ENCODE measurements at places on chromosomes 2 and 18. TPM values are rescaled to one million over a fixed set of nuclear protein-coding genes. Genes with fewer than 3 reads are reported as not detected.

Gene IL18RAP
- total RNA-seq = not detected

Gene COLEC12
- total RNA-seq = 0.12 TPM

Gene IGFBP5
- total RNA-seq = 69.8 TPM

GRCh38 chr2:222255090-222255489 is 43.7 kb downstream of the PAX3 start:
- H3K4me3 ChIP-seq = no peak overlapping the region
- H3K27me3 ChIP-seq = peaks cover 1% of the 10 kb centered on the region
- H3K36me3 ChIP-seq = peaks cover 5% of the 10 kb centered on the region
- no peak for DNase-seq
- H3K27ac ChIP-seq = no peak overlapping the region

DNA sequence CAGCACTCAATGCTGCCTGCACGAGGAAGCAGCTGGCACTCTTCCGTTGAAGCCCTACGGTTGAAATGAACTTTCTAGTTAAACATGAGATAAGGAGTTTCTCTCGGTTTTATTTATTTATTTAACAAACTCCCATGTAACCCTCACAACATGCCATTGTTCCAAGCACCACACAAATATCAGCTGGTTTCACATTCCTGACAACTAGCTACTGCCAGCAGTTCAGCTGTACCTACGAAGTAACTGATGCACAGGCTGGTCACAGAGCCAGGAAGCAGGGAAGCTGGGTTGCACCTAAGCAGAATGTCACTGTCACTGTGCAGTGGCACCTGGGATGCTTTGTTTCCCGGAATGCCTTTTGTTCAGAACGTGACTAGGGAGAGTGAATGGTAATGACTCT is 18.1 kb downstream of the TIMM21 start:
- H3K27me3 ChIP-seq = peaks cover 23% of the 10 kb centered on the region
- H3K36me3 ChIP-seq = no peaks in the 10 kb centered on the region
- no peak for DNase-seq
- H3K4me3 ChIP-seq = no peak overlapping the region
- no peaks in the 10 kb centered on the region for H3K4me1 ChIP-seq

Gene FSIP2
- not detected for total RNA-seq

- no peaks in the 10 kb centered on the region for H3K36me3 ChIP-seq
- H3K4me1 ChIP-seq = peaks cover 55% of the 10 kb centered on the region
- DNase-seq = peak; percentile 87
- H3K4me3 ChIP-seq = peak overlapping the region; percentile 82
- peak overlapping the region; percentile 95 for H3K27ac ChIP-seq
Measured at GRCh38 chr18:59885579-59886163, 14.1 kb upstream of the PMAIP1 start.

GRCh38 chr18:45137087-45137419 is 456.4 kb downstream of the SETBP1 start:
- H3K4me3 ChIP-seq = no peak overlapping the region
- DNase-seq = no peak
- no peaks in the 10 kb centered on the region for H3K36me3 ChIP-seq
- H3K27me3 ChIP-seq = peaks cover 9% of the 10 kb centered on the region
- H3K4me1 ChIP-seq = no peaks in the 10 kb centered on the region

DNA sequence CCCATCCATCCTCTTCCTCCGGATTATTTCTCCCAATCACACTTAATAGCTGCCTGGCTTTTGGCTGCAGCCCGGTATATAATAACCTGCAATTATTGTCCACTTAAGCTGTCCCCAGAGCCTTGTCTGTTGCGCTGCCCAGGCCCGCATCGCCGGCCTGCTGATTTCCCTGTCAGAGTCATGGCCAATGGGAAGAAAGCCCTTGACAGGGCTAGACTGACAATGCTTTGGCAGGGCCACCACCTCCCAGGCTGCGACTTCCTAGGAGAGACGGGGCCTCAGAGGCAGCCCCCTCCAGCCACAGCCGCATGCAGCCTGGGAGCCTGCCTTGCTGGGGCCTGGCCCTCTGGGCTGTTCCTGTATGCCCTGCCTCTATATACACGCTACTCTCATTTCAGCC is 10.0 kb upstream of the CELF4 start:
- H3K4me3 ChIP-seq = no peak overlapping the region
- H3K36me3 ChIP-seq = no peaks in the 10 kb centered on the region
- no peaks in the 10 kb centered on the region for H3K4me1 ChIP-seq
- DNase-seq = no peak

DNA sequence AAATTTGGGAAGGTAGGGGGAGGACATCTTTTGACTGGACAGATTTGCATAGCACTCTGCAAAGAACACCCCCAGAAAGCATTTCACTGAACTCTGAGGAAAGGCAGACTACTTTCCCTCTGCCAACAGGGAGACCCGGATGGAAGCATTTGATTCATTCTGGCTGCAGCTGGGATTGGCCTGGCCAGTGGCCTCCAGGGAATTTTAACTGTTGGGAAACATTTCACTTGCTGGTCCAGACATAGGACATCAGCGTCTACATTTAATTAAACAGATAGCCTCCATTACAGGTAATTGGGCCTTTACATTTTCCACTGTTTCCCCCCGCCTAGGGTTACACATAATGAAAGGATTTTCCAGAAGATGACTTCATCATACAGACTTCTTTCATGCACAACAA is 92.8 kb downstream of the MARCHF4 start:
- H3K4me1 ChIP-seq = peaks cover 68% of the 10 kb centered on the region
- peaks cover 48% of the 10 kb centered on the region for H3K36me3 ChIP-seq
- no peak overlapping the region for H3K4me3 ChIP-seq
- H3K27ac ChIP-seq = peak overlapping the region; percentile 60
- DNase-seq = no peak

Gene ANKAR
- total RNA-seq = 1.8 TPM

- peaks cover 50% of the 10 kb centered on the region for H3K4me1 ChIP-seq
- 0 out of 2 replicates have a peak overlapping the region, but pooled peaks have one; percentile 24 for H3K27ac ChIP-seq
- no peaks in the 10 kb centered on the region for H3K27me3 ChIP-seq
Measured at GRCh38 chr2:96143848-96144480, 1.3 kb downstream of the DUSP2 start.

- H3K27ac ChIP-seq = no peak overlapping the region
- H3K27me3 ChIP-seq = no peaks in the 10 kb centered on the region
- H3K36me3 ChIP-seq = peaks cover 11% of the 10 kb centered on the region
- H3K4me1 ChIP-seq = no peaks in the 10 kb centered on the region
- H3K4me3 ChIP-seq = no peak overlapping the region
Measured at GRCh38 chr2:174563530-174564282, 33.9 kb downstream of the WIPF1 start.

DNA sequence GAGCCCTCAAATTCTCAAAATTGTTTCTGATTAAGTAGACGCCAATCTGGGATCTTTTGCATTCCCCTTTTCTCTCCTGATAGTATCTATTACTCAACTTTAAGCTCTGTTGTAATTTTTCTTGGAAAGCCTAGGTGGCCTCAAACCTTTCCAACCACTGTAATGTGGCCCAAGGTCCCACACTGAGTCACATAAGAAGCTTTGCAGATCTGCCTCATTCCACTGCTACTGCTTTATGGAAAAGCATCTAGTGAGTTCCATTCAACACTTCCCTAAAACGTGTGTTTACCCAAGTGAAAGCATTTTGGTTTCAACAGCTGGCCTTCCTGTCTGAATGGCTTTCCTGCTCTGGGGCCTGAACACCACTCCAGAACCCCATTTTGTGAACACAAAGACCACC is 493.6 kb upstream of the SPHKAP start:
- peaks cover 22% of the 10 kb centered on the region for H3K4me1 ChIP-seq
- H3K27me3 ChIP-seq = no peaks in the 10 kb centered on the region
- no peaks in the 10 kb centered on the region for H3K36me3 ChIP-seq
- no peak overlapping the region for H3K4me3 ChIP-seq
- peak; percentile 83 for DNase-seq

- H3K4me3 ChIP-seq = no peak within 1 kb of the TSS
- no peak within 1 kb of the TSS for H3K27ac ChIP-seq
- H3K4me1 ChIP-seq = no peaks in the 10 kb centered on the region
Measured at GRCh38 chr2:178807227-178808008, at the start of gene TTN. TTN (minus strand) TSS chr2:178807423; CDS start chr2:178804642, 2,781 bp downstream.

Gene LYPD6
- total RNA-seq = 23.5 TPM

DNA sequence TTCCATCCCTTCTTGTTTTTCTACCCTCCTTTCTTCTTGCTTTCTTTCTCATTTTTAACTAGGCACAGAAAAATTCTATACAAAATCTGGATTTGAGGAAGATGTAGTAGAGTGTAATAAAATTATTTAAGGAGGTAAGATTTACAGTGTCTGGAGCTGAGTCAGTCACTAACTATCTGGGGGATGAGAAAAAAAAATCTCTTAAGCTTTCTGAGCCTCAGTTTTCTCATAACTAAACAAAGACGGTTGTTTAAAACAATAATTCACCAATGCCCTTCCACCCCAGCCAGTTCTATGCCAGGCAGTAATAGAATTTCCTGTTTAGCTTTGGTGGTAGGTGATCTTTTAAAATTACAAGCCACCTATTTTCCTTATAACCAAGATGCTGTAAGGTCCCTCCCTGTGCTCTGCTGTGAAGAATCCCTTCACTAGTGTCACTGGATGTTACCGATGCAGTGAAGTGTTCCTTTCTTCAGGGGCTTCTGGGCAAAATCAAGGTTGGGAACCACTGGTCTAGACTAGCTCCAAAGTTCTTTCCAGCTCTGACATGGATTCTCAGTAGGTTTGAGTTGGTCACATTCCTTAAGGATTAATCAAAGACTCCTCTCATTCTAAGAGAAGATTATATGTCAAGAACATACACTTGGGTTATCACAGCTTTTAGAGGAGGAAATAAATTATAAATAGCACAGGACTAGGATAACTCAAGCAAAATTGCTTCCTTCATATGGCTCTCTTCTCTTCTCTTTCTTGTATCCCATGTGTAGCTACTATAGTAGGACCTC is 289.0 kb downstream of the CDH2 start:
- DNase-seq = peak; percentile 33
- no peaks in the 10 kb centered on the region for H3K27me3 ChIP-seq

Gene AGXT
- total RNA-seq = not detected

DNA sequence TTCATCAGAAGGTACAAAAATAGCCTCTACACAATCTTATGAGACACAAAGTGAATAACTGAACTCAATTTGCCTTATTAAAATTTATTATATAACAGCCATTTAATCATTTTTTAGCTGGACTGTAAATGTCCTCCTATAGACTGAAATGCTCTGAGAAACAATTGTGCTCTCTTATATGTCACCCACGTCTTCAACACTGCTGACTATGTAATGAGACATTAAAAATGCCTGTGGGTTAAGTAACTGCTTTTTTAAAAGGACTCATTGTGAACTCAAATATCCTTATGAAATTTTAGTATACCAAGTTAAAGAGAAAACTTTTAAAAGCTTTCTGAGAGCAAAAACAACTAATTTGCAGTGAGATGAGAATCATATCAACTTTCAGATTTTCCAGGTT is 10.4 kb upstream of the GALNT1 start:
- H3K27ac ChIP-seq = no peak overlapping the region
- H3K4me3 ChIP-seq = no peak overlapping the region
- no peaks in the 10 kb centered on the region for H3K36me3 ChIP-seq
- peaks cover 12% of the 10 kb centered on the region for H3K27me3 ChIP-seq
- no peak for DNase-seq

DNA sequence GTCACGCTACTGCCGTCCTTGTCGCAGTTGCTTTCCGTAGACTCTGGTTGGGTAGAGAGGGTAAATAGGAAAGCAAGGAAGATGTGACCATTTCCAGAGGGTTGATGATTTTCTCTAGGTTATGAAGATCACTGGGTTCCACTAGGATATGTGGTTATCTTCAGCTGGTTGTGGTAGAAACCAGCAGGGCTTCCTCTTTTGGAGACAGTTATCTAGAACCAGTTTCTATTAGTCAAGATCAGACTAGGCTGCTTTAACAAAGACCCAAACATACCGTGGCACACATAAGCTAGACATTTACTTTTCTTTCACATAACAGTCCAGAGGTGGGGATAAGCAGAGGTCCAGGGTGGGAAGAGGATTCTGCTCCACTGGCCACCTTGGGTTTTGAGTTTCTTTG is 59.6 kb downstream of the FASTKD2 start:
- H3K4me1 ChIP-seq = peaks cover 4% of the 10 kb centered on the region
- no peaks in the 10 kb centered on the region for H3K36me3 ChIP-seq
- no peak overlapping the region for H3K27ac ChIP-seq
- peaks cover 3% of the 10 kb centered on the region for H3K27me3 ChIP-seq
- DNase-seq = no peak
- H3K4me3 ChIP-seq = no peak overlapping the region

Gene CNDP1
- not detected for total RNA-seq

GRCh38 chr2:24411488-24412151 is 51.3 kb upstream of the ITSN2 start:
- no peak overlapping the region for H3K4me3 ChIP-seq
- no peaks in the 10 kb centered on the region for H3K36me3 ChIP-seq
- H3K4me1 ChIP-seq = no peaks in the 10 kb centered on the region
- no peak overlapping the region for H3K27ac ChIP-seq
- DNase-seq = no peak

- H3K4me3 ChIP-seq = no peak overlapping the region
- H3K27me3 ChIP-seq = peaks cover 29% of the 10 kb centered on the region
- peaks cover 12% of the 10 kb centered on the region for H3K36me3 ChIP-seq
- no peaks in the 10 kb centered on the region for H3K4me1 ChIP-seq
- H3K27ac ChIP-seq = no peak overlapping the region
Measured at GRCh38 chr2:12649602-12650400, 66.9 kb upstream of the TRIB2 start.

Gene CD226
- total RNA-seq = 0.48 TPM

Gene BOD1L2
- total RNA-seq = not detected

DNA sequence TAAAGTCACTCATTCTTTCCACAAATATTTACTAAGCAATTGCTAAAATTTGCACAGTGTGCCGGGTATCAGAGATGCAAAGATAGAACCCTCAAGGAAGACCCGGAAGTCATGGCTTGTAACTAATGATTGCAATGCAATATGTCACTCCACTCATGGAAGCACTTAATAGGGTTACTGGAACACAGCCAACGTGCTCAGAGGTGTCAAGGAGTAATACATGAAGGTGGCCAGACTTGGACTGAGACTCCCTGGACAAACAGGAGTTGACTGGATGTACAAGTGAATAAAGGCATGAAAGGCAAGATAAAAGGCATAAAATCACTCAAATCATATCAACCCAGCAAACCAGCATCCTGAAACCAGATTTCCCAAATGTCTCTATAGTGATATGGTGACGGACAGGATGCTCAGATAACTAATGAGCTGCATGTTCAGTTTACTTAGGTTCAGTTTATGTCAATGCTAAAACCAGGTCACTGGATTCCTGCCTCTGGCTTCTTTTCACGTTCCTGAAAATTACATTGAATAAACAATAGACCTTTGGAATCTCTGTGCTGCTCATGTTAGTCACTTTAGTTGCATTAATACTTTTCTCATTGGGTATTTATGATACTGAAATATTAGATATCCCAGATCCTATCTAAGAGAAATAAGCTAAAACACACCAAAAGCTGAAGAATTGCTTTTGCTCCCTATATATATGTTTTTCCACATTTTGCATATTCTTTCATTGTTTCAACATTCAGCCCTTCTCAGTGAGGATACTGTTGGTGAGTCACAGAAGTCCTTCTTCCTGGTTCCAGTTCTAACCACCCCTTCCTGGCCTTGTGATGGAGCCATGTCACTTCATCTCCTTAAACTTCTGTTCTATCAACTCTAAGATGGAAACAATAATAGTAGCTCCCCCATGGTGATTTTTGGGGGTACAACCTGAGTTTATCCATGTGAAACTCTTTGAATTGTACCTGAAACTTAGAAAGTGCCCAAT is 688.9 kb upstream of the ID2 start:
- H3K36me3 ChIP-seq = no peaks in the 10 kb centered on the region
- H3K27ac ChIP-seq = peak overlapping the region; percentile 23
- H3K4me3 ChIP-seq = no peak overlapping the region
- H3K27me3 ChIP-seq = no peaks in the 10 kb centered on the region
- peaks cover 16% of the 10 kb centered on the region for H3K4me1 ChIP-seq

Gene TMEM169
- total RNA-seq = 0.08 TPM
